Activated CD4-positive, alpha-beta T cell treated with anti-CD3 and anti-CD28 coated beads, Interleukin-2, amount 50 U/mL, for 4 hours (primary cell): ENCODE measurements at places on chromosomes 6 and 20.

GRCh38 chr20:57163041-57163440, 103.4 kb downstream of the BMP7 start:
- no peak for DNase-seq

- DNase-seq: peak; percentile 54
Measured at GRCh38 chr6:3410385-3411360, 46.2 kb downstream of the SLC22A23 start.

- DNase-seq: no peak
Measured at GRCh38 chr6:159506048-159506447, 187.0 kb downstream of the SOD2 start.

DNA sequence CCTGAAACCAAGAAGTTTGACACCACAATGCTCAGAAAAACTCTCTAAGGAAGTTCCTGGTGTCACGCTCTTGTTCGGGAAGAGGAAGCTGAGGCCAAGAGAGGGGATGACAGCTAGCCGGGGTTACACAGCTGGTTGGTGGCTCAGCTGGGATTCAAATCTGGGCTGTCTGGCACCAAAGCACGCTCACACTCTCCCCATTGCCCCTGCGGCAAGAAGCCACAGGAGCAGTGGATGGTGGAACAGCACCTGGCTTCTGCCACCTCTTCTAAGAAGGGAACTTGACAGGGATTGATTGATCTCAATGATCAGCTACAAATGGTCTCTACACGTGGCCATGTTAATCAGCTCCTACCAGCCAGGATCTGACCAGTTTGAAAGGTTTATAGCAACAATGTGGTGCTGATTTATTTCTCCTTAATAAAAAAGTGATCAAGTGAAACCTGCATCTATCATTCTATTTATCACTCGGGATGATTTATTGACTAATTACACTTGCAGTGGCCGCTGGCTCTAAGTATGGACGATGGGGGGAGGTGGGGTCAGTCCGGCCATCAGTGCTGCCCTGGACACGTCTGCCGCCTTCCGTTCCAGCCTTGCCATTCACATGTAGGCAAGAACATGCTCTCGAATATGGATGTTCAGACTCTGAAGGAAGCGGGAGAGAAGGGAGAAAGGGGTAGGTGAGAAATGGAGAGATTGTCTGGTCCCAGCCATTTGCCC, 71.9 kb upstream of the TOP1 start:
- DNase-seq: no peak

DNA sequence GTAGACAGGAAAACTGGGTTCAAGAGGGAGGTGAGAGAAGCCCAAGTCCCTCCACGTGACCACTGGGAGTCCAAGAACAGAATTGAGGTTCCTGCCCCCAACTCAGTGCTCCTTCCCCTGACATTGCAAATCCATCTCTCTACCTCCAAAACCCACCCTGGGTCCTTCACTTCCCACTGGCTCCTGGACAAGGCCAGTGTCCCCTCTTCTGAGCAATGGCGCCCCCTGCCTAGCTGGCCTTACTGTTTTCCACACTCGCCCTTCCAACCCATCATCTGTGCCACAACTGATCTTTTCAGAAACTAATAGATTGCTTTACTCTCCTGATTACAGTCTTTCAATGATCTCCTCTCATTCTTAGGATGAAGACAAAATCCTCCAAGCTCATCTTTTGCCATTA, 200.3 kb downstream of the ANKRD60 start:
- DNase-seq: no peak

DNA sequence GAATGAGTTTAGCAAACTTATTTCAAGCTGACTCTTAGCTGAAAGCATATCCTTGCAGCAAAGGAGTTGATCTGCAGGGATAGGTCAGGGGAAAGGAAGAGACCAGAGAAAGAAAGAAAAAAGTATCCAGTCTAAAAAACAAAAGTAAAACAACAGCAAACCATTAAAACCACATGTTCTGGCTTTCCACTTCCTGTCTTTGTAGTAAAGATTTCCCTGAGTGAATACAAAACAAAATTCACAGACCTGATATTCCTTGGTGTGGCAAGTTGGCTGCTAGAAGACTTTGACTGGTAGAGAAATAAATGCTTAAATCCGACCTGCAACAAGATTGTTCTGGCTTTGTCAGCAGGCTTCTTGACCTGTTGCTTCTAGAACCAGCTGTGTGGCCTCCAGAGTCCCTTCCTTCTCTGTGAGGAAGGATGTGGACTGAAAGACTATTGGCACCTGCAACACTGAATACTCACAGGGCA, 23.4 kb upstream of the MCM3 start:
- no peak for DNase-seq

DNA sequence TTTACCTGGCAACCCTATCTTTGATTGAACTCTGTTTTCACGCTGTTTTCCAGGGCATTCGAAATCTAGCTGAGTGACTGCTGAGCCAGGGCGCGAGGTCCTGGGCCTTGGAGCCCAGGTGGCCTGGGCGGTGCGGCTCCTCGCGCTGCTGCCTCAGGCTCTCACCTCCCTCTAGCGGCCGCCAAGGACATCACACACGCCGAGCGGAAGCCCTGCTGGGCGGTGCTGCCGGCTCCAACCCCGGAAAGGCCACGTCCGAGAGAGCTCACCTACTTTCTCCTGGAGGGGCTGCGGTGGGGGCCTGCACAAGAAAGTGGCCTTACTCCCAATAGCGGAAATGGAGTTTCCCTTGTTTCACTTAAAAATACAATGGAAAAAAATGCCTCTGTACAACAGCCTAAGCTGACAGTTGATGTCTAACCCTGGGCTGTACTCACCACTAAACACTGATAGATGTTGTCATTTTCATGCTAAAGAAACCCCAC, 77.7 kb downstream of the ELOVL4 start:
- DNase-seq: peak; percentile 67

- no peak for DNase-seq
Measured at GRCh38 chr20:2221921-2222320, 73.9 kb upstream of the TGM3 start.

DNA sequence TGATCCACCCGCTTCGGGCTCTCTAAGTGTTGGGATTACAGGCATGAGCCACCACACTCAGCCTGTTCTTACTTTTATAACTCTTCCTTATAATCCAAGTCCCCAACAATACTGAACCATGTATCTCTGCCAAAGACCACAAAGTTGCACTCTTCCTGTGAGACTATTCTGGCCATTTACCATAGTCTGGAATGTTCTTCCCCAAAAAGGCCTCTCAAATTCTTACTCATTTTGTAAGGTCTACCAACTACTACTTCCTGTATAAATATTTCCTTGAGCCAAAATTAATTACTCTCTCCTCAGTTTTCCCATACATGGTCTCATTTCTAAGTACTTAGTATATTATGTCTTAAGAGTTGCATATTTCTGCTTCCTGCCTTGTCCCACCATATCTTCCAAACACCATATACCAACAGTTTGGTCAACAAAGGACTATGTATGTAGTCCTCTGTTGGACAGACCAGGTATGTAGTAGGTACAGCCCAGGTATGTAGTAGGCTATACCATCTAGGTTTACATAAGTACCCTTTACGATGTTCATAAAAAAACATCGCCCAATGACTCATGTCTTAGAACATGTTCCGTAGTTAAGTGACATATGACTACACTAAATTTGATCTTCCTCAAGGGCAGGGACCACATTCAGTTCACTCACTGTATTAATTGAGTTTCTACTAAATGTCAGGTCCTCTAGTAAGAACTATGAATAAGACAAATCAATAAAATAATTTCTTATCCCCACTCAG, 22.0 kb downstream of the RANBP9 start:
- DNase-seq: no peak

DNA sequence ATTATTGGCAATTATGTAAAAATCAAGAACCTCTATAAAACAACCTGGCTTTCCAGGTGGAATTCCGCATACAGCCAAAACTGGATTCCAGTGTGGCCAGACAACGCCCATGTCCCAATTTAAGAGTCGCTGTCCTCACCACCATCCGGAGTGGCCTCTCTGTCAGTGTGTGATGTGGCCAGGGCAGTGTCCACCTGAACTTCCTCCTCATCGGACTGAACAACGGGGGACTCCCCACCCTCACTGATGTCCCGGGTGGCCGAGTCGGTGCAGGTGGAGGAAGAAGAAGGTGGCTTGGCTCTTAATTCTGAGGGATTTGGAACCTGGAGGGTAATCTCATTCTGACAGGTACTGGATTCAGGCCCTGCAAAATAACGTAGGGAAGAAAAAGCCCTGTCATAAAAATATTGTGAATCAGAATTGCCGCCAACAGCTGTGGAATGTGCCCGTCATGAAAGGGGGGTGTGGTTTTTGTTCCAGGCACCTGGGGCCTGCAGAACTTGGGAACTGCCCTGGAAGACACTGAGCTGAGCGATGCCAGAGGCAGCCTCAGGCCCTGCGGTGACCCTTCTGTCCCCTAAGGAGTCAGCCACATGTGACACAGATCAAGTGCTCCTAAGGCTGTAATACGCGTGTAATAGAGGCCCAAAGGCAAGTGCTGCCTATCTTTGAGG, 139.8 kb downstream of the DTNBP1 start:
- DNase-seq: no peak

- no peak for DNase-seq
Measured at GRCh38 chr20:56788041-56788670, 159.1 kb downstream of the TFAP2C start.

DNA sequence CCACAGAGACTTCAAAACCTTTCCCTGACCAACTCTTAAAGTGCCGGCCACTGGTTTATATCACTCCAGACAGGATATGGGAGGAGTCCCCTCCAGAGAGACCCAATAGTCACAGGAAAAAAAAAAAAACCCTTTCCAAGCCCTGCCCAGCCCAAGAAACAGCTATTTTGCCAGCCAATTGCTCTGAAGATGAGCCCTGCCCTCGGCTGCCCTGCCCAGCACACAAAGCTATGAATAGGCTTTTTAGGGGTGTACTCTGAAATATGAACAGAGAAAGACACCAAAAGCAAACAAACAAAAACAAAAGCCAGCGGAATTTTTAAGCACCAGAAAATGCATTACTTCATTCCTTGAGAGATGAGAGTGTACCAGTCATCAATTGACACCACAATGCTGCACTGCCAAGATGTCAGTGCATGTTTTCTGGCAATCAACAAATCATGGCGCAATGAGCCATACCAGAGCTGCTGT, 275.1 kb downstream of the C6orf118 start:
- no peak for DNase-seq

DNA sequence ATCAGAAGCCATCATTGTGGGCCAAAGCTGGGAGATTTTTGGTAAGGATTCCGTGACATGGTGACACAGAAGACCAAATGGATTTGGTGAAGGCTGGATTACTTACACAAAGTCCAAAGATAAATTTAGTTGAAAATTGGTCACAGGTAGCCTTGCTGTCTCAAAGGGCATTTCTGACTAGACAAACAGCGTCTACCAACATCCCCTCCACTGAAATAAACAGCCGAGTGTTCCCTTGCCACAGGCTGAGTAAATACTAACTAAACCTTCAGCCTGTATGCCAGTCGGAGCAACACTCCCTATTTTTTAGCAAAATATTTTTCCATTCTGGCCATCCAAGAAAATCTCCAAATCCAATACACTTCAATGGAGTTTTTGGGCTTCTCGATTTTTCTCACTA, 279.9 kb upstream of the CITED2 start:
- no peak for DNase-seq

DNA sequence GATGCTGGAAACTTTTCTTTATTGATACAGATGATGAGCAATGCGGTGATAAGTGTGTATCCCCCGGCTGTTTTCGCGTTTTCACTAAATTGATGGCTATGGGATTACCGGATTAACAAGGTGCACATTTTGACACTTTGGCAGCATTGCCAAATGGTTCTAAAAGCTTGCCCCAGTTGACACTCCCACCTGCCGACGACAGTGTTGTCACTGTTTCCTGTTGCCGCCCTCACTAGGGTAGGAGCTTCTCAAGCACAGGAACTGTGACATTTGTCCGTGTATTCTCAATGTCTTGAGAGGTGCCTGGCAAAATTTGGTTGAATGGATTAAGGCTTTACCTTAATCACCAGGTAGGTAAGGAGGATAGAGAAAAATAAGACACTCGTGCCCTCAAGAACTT, 9.8 kb upstream of the MAPK13 start:
- DNase-seq: peak; percentile 68

DNA sequence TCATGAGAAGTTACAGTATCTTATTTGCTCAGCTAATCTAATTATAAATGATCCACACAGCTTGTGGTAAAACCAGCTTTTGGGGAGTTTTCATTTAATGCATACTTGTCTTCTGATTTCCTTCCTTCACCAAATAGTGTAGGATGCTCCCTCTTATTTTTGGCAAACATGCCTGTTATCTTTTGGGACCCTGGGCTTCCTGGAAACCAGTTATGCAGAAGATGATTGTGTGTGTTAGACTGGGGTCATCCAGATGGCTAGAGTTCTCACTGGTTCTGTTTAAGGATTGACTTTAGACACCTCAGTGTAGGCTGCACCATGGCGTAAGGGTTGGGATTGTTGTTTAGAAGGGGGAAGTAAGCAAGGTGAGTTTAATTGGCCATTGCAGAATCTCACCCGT, 61.3 kb downstream of the PTPN1 start:
- no peak for DNase-seq

DNA sequence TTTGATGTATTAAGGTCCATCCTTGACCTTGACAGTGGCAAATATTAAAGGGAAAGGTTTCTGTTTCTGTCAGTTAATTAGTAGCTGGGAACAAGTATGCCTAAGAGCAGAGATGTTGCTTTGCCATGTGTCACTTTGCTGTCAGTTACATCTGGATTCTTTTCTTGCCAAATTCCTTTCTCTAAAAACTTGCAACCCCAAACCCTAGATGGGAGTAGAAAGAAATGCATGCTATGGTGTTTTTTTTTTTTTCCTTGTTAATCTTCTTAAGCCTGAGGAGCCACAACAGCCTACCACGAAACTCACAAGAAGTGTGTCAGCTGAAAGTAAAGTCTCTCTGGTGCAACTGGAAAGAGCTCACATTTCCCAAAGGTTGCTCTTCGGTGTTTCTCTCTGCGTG, 18.0 kb upstream of the CLDN20 start:
- DNase-seq: no peak

- no peak for DNase-seq
Measured at GRCh38 chr6:140095532-140095931, 721.1 kb upstream of the CITED2 start.

DNA sequence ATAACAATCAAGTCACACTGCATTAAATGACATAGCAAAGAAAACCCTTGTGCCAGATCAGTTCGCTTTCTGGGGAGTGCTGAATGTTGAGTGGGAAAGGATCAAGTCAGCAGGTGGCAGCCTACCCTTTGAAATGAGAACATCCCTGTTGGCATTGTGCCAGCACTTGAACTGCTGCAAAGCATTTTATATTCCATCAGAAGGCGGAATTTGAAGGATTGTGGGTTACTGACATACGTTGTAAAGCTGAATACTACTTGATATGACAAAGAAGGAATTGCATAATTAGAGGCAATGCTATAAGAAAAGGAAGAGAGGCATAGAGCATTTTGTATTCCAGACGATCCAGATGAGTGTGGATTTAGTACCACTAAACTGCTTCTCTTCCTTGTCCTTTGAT, 26.5 kb downstream of the BCKDHB start:
- peak; percentile 5 for DNase-seq

DNA sequence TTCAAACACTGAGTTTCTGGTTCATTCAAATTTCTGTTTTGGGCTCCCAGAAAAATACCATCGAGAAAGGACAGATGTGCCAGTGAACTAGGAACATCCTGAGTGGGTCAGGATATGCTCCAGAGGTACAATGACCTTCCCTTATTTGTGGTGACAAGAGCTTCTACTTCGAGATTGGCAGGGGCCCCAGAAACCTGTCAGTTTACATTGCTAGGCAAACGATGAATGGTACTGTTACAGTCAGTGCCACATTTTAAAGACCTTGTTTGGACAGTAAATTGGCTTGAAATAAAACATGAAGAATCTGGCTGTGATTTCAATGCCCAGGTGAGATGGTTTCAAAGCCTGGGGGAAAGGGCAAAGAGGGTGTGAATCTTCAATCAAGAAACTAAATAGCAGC, 454.5 kb upstream of the ID4 start:
- no peak for DNase-seq
